ENCODE measurements at places on chromosomes 3 and 15.

- no peak for DNase-seq
Observed at GRCh38 chr15:37820380-37821128, 113.9 kb upstream of the TMCO5A start.

- DNase-seq, result no peak
Observed at GRCh38 chr3:60497902-60498301, 753.4 kb downstream of the FHIT start.

DNA sequence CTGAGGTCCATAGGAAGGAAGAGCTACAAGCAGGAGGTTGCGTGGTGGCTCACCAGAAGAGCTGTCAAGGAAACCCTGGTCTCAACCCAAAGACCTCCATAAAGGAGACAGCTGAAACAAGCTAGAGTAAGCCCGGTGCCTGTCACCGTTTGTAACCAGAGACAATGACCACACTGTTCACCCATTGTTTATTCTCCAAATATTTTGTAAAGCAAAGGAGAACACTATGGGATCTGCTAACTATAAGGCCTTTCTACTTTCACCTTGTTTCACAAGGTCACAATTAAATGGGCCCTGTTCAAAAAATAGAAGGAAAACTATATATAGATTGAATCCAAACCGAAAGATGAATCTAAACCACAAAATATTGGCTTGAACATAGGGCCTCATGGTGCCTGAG lies 128.9 kb upstream of the TPRG1 start:
- no peak for DNase-seq

DNA sequence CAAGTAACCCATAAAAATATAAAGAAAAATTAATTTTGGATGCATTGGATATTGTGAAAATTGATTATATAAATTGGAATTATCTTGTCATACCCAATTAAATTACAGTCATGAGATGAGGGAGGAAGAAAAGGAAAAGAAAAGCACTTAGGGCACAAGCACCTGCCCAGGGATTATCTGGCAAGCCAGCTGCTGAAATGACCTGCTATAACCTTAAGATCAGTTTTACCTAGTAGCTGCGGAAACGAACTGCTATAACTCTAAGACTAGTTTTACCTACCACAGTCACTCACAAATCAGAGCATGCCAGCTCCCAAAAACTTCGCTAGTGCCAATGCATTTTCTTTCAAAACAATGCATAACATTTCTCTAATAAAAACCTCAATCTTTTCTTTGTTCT lies 26.2 kb downstream of the LRRFIP2 start:
- no peak for DNase-seq

DNA sequence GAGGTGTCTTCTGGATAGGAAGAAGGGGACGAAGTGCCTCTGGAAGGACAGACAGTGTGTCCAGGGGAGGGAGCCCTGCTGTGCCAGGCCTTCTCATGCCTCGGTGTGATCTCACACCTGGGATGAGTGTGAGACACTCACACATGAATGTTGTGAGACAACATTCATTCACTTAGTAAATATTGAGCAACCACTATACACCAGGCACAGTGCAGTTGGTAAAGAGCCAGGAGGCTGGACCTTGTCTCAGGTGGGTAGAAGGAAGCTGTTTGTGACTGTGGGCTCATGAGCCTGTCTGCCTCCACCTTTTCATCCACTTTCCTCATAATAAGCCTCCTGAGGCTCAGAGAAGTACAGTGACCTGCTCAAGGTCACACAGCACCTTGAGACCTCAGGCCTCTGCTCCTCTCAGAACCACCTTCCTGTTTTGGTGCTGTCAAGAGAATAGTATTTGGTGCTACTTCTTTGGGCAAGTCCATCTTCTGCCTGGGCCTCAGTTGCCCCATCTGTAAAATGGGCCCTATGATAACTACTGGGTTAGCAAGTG lies 20.9 kb downstream of the SLC6A6 start:
- DNase-seq, result no peak

DNA sequence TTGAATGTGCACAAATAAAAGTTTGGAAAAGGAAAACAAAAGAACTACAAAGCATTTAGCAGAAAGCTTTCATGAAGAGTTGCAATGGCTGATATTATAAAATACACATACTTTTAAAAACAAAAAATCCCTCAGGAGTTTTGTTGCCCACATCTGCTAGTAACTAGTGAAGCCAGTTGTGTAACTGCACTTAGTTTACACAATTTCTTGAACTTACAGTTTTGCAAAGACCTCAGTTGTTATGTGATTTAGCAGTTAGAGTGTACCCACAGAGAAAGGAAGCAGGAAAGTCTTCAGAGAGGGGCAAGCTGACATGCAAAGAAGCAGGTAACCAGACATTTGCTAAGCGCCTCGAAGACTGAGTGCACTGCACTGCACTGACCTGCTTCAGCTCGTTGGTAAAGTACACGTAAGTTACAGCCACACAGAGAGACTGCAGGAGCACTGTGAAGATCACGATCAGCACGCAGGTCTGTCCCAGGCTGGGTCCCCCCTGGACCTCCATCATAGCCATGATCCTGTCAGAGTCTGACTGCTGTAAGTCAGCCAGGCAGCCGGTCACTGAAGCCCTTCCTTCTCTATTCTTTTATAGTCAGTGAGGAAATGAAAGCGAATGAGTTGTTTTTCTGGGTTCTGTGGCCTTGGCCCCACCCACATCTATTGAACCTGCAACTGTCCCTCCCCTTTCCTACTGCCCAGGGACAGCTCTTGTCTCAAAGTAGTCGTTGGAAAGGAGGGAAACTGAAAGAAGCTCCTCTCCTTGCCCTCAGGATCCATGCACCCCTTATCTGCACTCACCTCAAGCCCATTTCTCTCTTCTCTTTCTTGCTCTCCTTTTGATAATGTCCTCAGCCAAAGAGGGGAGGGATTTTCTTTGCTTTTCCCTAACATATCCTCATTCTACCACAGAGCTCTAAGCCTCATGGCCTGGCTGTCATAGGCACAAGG lies at the start of gene TNFSF10:
TSS of gene TNFSF10 (minus strand) at position 560 of the 948 bp plus-strand sequence. CDS start at position 514, 46 bp downstream.
- DNase-seq, result peak; percentile 38

GRCh38 chr3:140505876-140506275 lies 172.0 kb upstream of the TRIM42 start:
- no peak for DNase-seq

DNA sequence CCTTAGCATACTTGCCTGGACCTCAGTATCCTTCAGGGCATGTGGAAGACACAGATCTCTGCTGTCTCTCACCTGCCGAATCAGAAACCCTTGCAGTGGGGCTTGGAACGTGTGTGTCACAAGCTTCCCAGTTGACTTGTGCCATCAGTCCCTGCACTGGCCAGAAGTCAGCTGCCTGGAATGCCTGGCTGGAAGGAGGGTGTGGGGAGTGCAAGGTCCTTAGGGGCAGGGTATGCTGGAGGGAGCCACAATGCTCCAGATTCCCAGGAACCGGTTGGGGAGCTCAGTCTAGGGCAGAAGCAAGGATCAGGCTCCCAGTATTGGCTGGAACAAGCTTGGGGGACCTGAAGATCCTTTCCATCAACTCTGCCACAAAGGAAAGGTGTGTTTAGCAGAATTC lies 27.1 kb downstream of the SPSB4 start:
- no peak for DNase-seq

DNA sequence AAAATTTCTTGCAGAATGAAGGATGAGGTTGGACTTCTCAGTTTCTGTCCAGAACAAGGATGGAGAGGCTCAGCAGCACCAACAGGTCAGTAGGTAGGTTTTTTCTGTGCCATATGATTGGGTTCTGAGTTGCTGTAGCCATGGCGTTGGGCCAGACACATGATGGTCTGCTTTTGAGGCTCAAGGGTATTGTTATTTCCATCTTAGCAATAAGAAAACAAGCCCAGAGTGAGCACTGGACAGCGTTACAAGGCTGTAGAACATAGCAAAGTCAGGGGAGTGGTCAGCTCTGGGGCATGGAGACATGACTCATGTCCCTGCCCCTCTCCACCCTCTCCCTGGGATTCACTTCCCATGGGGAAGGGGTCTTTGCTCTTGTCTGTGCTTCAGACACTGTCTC lies 137.6 kb upstream of the TOPAZ1 start:
- no peak for DNase-seq

- no peak for DNase-seq
Observed at GRCh38 chr15:101641894-101642293, 10.3 kb downstream of the TM2D3 start.
